Thoracic aorta (tissue), 2 donors: ENCODE measurements at places on chromosomes 3 and 15.

DNA sequence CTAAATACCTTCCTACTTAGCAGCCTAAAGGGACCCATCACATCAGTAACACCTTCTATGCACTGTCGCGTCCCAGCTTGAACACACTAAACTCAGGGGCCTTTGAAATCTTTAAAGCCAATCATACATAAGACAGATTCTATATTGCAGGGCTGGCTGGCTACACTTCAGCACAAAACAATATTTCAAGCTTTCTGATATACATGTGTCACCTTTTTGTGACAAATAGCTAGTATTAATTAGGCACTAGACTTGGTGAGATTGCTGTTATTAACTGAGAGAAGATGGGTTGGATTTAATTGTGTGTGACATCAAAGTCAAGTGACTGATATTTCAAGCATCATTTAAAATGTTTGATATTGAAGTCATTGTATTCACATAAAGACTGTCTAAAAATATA is 148.4 kb downstream of the ZIC4 start:
- H3K4me3 ChIP-seq, result no peak overlapping the region
- H3K27ac ChIP-seq, result no peak overlapping the region
- no peaks in the 10 kb centered on the region for H3K27me3 ChIP-seq

GRCh38 chr15:82530606-82531379 is 9.5 kb downstream of the RPS17 start:
- H3K27ac ChIP-seq, result no peak overlapping the region
- peak overlapping the region; percentile 58 for H3K4me3 ChIP-seq
- H3K27me3 ChIP-seq, result no peaks in the 10 kb centered on the region

GRCh38 chr3:46883054-46883829 is 5.7 kb downstream of the PTH1R start:
- H3K27me3 ChIP-seq, result no peaks in the 10 kb centered on the region
- DNase-seq, result no peak
- H3K4me1 ChIP-seq, result peaks cover 3% of the 10 kb centered on the region
- H3K36me3 ChIP-seq, result no peaks in the 10 kb centered on the region

- H3K27me3 ChIP-seq, result no peaks in the 10 kb centered on the region
- DNase-seq, result no peak
- H3K4me3 ChIP-seq, result peak overlapping the region; percentile 8
- peaks cover 54% of the 10 kb centered on the region for H3K4me1 ChIP-seq
These were observed 175.4 kb downstream of the MBNL1 start for GRCh38 chr3:152444029-152444641.

- H3K27me3 ChIP-seq, result no peaks in the 10 kb centered on the region
- H3K36me3 ChIP-seq, result no peaks in the 10 kb centered on the region
- no peak for DNase-seq
- H3K27ac ChIP-seq, result no peak overlapping the region
- H3K4me1 ChIP-seq, result no peaks in the 10 kb centered on the region
These were observed 922.4 kb downstream of the DIPK2A start for GRCh38 chr3:144893980-144894379.

GRCh38 chr3:119025171-119025795 is 9.4 kb downstream of the IGSF11 start:
- no peaks in the 10 kb centered on the region for H3K4me1 ChIP-seq
- no peak overlapping the region for H3K27ac ChIP-seq
- DNase-seq, result no peak
- H3K4me3 ChIP-seq, result no peak overlapping the region
- H3K27me3 ChIP-seq, result no peaks in the 10 kb centered on the region

DNA sequence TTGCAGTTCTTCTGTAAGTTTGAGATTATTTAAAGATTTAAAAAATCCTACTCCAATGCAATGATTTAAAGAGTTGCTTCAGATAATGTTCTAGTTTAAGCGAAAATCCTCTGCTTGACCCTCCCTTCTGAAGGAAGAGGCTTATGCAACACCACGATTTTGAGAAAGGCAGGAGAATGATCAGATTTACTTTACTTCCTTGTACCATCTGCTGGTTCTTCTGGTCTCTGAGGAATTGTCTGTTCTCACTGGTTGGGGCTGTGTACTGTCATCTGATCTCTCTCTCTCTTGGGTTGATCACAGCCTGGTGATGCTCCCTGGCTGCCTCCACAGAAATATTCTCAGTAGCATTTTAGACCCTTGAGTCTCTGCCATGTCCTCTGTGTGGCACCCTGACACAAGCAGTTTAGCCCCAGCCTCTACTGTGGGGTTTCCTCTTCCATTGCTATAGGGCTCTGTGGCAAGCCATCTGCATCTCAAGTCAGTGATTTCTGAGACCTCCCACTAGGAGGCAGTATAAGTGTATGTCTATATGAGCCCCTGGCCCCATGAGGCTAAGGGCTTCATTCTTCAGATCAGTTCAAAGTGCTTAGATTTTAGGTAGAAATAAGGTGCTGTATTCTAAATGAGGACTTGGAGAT is 50.8 kb upstream of the PLAAT1 start:
- H3K27me3 ChIP-seq, result no peaks in the 10 kb centered on the region
- no peaks in the 10 kb centered on the region for H3K36me3 ChIP-seq
- no peaks in the 10 kb centered on the region for H3K4me1 ChIP-seq
- no peak overlapping the region for H3K4me3 ChIP-seq
- no peak overlapping the region for H3K27ac ChIP-seq

DNA sequence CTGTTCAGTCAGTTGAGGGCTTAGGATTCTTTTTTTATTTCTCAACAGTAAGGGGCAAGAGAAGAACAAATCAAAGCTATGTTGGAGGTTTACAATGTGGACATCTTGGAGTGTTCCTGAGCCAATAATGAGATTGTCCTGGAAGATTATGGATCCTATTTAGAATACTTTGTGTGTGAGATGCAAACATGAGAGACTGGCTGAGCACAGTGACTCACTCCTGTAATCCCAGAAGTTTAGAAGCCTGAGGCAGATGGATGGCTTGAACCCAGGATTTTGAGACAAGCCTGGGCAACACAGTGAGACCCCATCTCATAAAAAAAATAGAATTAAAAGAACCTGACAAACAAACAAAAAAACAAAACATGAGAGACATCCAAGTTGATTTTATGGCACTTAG is 351.6 kb downstream of the GAP43 start:
- H3K27me3 ChIP-seq, result no peaks in the 10 kb centered on the region
- no peak overlapping the region for H3K27ac ChIP-seq
- DNase-seq, result no peak
- H3K36me3 ChIP-seq, result no peaks in the 10 kb centered on the region

GRCh38 chr15:61199681-61200080 is 29.4 kb downstream of the RORA start:
- no peaks in the 10 kb centered on the region for H3K27me3 ChIP-seq
- H3K4me1 ChIP-seq, result no peaks in the 10 kb centered on the region
- no peak overlapping the region for H3K4me3 ChIP-seq
- H3K27ac ChIP-seq, result no peak overlapping the region
- no peaks in the 10 kb centered on the region for H3K36me3 ChIP-seq

DNA sequence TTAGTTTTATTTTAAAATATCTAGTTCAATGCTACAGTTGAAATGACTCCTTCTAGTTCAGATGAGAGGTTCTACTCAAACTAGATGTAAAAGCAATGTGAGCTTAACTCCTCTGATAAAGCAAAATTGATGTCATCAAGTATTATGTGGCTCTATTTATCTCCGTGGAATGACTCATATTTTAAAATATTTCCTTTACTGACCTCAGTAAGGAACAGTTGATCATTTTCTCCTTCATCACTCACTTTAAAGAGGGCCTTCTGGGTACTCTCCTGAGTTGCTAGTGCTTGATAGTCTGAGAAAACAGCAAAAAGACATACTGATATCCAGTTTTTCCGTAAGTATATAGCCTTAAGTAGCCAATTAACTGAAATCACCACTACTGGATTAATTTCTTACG is 1099.3 kb downstream of the ROBO2 start:
- H3K4me3 ChIP-seq, result no peak overlapping the region
- no peak for DNase-seq
- H3K36me3 ChIP-seq, result no peaks in the 10 kb centered on the region
- H3K27me3 ChIP-seq, result no peaks in the 10 kb centered on the region
- H3K27ac ChIP-seq, result no peak overlapping the region

GRCh38 chr3:183526838-183527427 is 28.6 kb downstream of the KLHL6 start:
- no peak overlapping the region for H3K4me3 ChIP-seq
- no peak overlapping the region for H3K27ac ChIP-seq
- DNase-seq, result no peak
- no peaks in the 10 kb centered on the region for H3K4me1 ChIP-seq
- H3K27me3 ChIP-seq, result no peaks in the 10 kb centered on the region
- no peaks in the 10 kb centered on the region for H3K36me3 ChIP-seq

- no peak overlapping the region for H3K27ac ChIP-seq
- no peaks in the 10 kb centered on the region for H3K4me1 ChIP-seq
- H3K36me3 ChIP-seq, result no peaks in the 10 kb centered on the region
- no peak for DNase-seq
- no peak overlapping the region for H3K4me3 ChIP-seq
- H3K27me3 ChIP-seq, result no peaks in the 10 kb centered on the region
These were observed 803.4 kb downstream of the TUSC7 start for GRCh38 chr3:117512975-117513374.

- H3K4me1 ChIP-seq, result peaks cover 30% of the 10 kb centered on the region
- H3K4me3 ChIP-seq, result peak overlapping the region; percentile 10
- peak overlapping the region; percentile 73 for H3K27ac ChIP-seq
- H3K27me3 ChIP-seq, result no peaks in the 10 kb centered on the region
- no peaks in the 10 kb centered on the region for H3K36me3 ChIP-seq
- no peak for DNase-seq
These were observed 430.6 kb downstream of the MECOM start for GRCh38 chr3:169232863-169233262.

GRCh38 chr15:36882487-36883131 is 217.7 kb downstream of the MEIS2 start:
- H3K4me3 ChIP-seq, result peak overlapping the region; percentile 57
- no peaks in the 10 kb centered on the region for H3K36me3 ChIP-seq
- no peak overlapping the region for H3K27ac ChIP-seq
- no peak for DNase-seq

DNA sequence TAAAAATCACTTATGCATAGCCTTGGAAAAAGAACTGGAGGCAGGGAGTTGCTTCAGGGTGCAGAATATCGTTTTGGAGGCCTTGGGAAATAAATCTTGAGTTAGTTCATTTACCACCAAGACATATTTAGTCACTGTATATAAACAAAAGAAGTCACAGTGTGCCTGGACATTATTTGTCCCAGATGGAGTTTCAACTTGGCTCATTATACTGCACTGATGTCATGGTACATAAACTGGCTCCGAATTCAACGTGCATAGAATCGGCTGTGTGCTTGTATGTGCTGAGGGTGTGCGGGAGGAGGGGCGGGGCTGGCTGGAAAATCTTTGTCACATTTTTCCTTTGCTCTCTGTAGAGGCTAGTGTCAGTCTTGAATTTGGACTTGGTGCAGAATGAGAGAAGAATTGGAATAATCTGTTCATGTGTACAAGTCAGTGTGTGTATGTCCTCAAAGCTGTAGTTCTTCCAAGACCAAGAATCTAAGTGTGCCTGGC is 86.6 kb downstream of the FNDC3B start:
- peaks cover 32% of the 10 kb centered on the region for H3K4me1 ChIP-seq
- DNase-seq, result no peak
- H3K27me3 ChIP-seq, result no peaks in the 10 kb centered on the region

GRCh38 chr3:113534365-113534764 is 2.0 kb downstream of the SIDT1 start:
- no peaks in the 10 kb centered on the region for H3K36me3 ChIP-seq
- peaks cover 15% of the 10 kb centered on the region for H3K4me1 ChIP-seq
- no peak for DNase-seq
- no peaks in the 10 kb centered on the region for H3K27me3 ChIP-seq
- H3K4me3 ChIP-seq, result no peak overlapping the region
- no peak overlapping the region for H3K27ac ChIP-seq

DNA sequence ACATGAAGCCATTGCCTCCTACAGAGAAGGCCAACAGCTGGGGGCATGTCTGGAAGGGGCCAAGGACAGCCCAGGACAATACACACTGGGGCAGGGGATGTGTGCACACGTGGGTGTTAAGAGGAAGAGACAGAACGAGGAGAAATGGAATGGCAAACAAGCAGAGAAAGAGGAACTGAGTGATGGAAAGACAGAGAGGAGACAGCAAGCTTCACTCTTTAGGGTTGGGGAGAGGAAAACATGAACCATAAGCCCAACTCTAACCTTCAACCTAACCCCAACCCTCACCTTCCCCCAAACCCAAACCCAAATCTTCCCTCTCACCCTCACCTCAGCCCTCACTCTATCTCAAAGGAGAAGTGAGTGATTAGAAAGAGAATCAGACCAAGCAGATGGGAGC is 11.9 kb upstream of the PARL start:
- no peaks in the 10 kb centered on the region for H3K36me3 ChIP-seq
- no peak overlapping the region for H3K4me3 ChIP-seq
- no peak for DNase-seq
- no peak overlapping the region for H3K27ac ChIP-seq

GRCh38 chr3:58874248-58874741 is 175.5 kb downstream of the CFAP20DC start:
- no peaks in the 10 kb centered on the region for H3K27me3 ChIP-seq
- H3K27ac ChIP-seq, result no peak overlapping the region
- no peak overlapping the region for H3K4me3 ChIP-seq
- no peaks in the 10 kb centered on the region for H3K4me1 ChIP-seq
